Thoracic aorta endothelial cell (primary cell): ENCODE measurements at places on chromosomes 2 and 18. TPM values are rescaled to one million over a fixed set of nuclear protein-coding genes. Genes with fewer than 3 reads are reported as not detected.

UGT1A3 gene
- not detected in 2 replicates for total RNA-seq

XIRP2 gene
- under 0.01 and 0.14 TPM in 2 replicates for total RNA-seq

LYG1 gene
- total RNA-seq: 0.27 and 0.57 TPM in 2 replicates

MEIS1 gene
- total RNA-seq: 12.4 and 18.8 TPM in 2 replicates

CYP1B1 gene
- total RNA-seq: 0.53 and 0.79 TPM in 2 replicates

PCBP1 gene
- 74.9 and 104 TPM in 2 replicates for total RNA-seq
